H7 (cell line): ENCODE measurements at places on chromosomes 1 and 21. TPM values are rescaled to one million over a fixed set of nuclear protein-coding genes. Genes with fewer than 3 reads are reported as not detected.

PAQR7 gene
- 7.9 and 8.2 TPM in 2 replicates for total RNA-seq

DDI2 gene
- total RNA-seq, result 19.4 and 19.7 TPM in 2 replicates

- no peak for DNase-seq
These were observed 35.1 kb downstream of the CATSPERE start for GRCh38 chr1:244496186-244496585.

- no peak for DNase-seq
These were observed 117.4 kb downstream of the DISC1 start for GRCh38 chr1:231743966-231744365.

- no peak for DNase-seq
These were observed 75.5 kb downstream of the PRDM2 start for GRCh38 chr1:13775459-13775858.

GRCh38 chr1:180841415-180841814 is 71.3 kb upstream of the KIAA1614 start:
- DNase-seq, result no peak

GRCh38 chr1:83500987-83501591 is 497.8 kb downstream of the TTLL7 start:
- DNase-seq, result no peak

DNA sequence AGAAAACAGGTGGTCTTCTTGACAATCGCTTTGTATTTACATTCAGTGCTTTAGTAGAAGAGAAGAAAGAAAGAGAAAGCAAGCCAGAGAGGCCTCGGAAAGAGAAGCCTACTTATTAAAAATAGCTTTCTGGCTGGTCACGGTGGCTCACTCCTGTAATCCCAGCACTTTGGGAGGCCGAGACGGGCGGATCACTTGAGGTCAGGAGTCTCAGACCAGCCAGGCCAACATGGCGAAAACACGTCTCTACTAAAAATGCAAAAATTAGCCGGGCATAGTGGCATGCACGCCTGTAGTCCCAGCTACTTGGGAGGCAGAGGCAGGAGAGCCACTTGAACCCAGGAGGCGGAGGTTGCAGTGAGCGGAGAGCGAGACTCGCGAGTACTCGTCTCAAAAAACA is 1.8 kb upstream of the SLC19A2 start:
- no peak for DNase-seq

GRCh38 chr1:40153073-40153770 is 8.0 kb upstream of the RLF start:
- peak; percentile 21 for DNase-seq
